ENCODE measurements at places on chromosomes 4 and X.

DNA sequence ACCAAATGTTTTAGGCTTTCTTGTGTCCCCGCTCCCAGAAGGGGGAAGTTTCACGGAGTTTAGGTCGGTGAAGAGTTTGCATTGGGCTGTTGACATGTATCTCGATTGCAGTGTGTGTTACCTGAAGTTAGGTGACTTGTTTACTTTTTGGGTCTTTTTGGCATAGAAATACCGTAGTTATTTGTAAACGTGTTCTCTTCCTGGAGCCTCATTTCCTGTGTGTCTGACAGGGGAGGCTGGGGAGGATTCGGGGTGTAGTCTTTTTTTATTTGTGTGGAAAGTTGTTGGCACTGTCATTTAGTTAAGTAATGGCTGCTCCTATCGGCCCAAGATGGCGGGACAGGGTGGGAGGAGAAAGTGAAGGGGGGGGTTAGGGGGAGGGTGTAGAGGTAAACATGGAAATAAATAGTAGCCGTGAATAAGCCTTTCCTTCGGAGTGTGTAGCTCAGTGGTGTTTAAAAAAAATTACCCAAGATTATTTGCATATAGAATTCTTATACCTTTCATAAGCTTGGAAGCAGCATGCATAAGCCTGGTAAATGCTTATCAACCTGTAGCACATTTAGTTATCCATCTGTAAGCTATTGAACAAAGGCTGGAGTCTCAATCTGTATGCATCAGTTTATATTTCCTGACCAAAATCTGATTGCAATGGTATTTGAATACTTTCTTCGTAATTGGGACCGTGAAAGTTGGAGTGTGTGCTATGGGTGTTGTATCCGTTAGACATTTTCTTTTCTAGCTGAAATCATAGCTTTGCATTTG lies 1.6 kb downstream of the KDM6A start:
- no peak for DNase-seq

DNA sequence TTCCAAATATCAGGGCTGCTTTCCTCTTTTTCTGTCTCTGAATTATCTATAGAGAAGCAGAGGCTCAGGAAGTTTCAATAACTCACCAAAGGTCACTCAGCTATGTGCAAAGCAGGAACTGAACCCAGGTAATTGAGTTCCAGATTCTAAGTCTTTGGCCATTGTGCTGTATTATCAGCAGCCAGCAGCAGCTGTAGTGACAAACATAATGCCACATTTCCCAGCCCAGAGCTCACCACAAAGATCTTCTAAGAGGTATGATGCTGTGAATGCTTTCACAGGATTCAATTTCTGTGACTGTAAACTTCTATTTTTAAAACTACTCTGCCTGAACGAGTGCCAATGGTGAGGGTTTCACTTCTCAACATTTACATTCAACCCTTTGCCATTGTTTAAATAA lies 56.4 kb downstream of the SPOCK3 start:
- no peak for DNase-seq

DNA sequence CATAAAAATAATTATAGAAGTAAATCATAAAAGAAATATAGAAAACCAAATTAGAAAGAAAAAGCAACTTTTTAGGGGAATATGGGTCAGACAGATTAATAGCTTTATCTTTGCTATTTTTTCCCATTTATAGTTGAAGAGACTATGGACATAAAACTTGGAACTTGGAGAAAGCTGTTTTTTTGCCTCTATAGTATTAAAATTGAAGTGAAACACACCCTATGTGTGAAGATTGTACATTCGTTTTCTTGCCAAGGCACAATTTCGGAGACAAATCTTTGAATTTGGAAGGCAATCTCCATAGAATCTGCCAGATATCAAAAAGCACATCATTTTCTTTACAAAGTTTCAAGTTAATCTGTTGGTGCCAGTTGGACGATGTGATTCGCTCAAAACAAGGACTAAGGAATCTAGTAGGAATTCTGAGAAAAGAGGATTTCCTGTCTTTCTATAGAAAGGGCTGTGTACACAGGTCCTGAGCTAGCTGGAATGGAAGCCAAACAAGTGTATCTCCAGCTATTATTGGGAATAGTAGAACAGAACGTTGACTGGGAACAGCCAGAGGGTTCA lies 156.3 kb downstream of the SLC7A11 start:
- no peak for DNase-seq

DNA sequence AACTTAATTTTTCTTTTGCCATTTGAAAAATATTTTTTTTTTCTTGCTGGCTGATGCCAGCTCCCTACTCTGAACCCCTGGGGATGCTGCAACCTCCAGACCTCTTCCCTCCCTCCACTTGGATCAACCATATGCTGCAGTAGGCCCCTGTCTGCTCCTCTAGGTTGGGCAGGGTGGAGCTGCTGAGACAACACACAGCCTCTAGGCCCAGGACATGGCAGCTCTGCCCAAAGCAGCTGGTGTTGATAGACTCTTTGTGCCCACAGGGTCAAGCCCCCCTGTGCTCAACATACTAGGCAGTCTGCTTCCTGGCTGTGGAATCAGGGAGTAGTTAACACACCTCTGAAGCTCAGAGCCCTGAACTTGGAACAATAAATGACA lies 19.9 kb upstream of the CLNK start:
- no peak for DNase-seq

GRCh38 chr4:112213091-112213490 lies 18.5 kb upstream of the AP1AR start:
- no peak for DNase-seq

GRCh38 chr4:22721204-22721603 lies 28.5 kb downstream of the GBA3 start:
- no peak for DNase-seq

- no peak for DNase-seq
Observed at GRCh38 chr4:59664771-59665170, 1535.4 kb upstream of the ADGRL3 start.

GRCh38 chrX:150544222-150544787 lies 24.1 kb upstream of the MTM1 start:
- DNase-seq, result peak; percentile 70

DNA sequence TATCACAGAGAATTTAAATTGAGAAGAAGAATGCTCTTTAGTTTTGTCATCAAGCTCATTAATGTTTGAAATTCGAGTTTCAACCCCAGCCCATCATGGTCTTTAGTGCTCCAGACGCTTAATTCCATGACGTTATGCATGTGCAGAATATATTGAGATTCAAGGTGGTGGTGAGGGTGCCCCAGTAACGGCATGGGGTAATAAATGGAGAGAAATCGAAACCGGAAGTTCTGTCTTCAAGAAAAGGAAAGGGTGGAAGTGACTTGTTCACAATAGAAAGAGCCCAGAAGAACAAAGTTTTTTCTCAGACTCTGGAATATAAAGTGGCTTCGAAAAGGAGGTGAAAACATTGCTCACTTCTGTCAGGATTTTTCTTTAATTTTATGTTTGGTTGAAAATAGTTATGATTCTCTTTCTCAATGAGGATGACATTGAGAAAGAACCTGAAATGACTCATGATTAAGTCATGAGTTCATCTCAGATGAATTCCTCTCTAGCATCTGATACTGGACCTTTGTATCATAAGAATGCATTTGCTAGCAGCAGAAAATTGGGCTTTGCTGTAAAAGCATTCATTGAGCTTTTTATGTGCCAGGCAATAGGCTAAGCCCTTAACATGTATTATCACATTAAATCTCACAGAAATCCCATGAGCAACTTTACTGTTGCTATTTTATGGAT lies 779 bp upstream of the DDX60L start:
- DNase-seq, result no peak

DNA sequence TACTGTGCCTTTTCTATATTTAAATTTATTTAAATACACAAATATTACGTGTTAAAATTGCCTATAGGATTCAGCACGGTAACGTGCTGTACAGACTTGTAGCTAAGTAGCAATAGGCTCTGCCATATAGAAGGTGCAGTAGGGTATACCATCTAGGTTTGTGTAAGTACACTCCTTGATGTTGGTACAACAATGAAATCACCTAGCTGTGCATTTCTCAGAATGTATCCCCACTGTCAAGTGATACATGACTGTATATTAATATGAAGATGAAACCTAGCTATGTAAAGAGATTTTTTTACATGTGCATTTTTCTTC lies 431.2 kb downstream of the KCTD8 start:
- no peak for DNase-seq

GRCh38 chrX:28472926-28473325 lies 114.3 kb upstream of the IL1RAPL1 start:
- DNase-seq, result no peak

- DNase-seq, result no peak
Observed at GRCh38 chr4:36222702-36223101, 21.6 kb downstream of the ARAP2 start.

GRCh38 chr4:174524242-174524641 lies 2.0 kb upstream of the HPGD start:
- no peak for DNase-seq

DNA sequence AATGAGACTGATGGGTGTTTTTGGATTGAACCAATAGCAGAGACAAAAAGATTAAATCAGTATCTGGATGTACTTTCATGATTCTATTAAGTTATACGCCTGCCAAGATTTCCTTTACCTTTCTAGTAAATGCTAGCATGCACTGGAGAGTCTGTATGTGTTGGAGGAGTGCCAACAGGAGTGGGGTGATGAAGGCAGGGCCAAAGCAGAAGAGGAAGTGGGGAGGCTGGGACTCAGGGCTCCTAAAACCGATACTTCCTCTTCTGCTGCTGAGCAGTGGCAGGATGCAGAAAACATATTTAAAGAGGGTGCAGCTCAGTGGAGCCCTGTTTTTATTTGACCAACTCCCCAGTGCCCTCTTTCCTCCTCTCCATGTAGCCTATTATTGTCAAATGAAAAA lies 5.6 kb downstream of the CYSLTR1 start:
- no peak for DNase-seq

GRCh38 chr4:80197601-80198440 lies 518 bp downstream of the PRDM8 start:
- DNase-seq, result peak; percentile 70

GRCh38 chr4:36303426-36304137 lies 22.2 kb downstream of the DTHD1 start:
- no peak for DNase-seq

- no peak for DNase-seq
Observed at GRCh38 chr4:183388021-183388420, 56.4 kb upstream of the CDKN2AIP start.

GRCh38 chrX:9318766-9319165 lies 146.1 kb upstream of the TBL1X start:
- no peak for DNase-seq

GRCh38 chr4:7381221-7381889 lies 53.4 kb downstream of the PSAPL1 start:
- DNase-seq, result no peak

DNA sequence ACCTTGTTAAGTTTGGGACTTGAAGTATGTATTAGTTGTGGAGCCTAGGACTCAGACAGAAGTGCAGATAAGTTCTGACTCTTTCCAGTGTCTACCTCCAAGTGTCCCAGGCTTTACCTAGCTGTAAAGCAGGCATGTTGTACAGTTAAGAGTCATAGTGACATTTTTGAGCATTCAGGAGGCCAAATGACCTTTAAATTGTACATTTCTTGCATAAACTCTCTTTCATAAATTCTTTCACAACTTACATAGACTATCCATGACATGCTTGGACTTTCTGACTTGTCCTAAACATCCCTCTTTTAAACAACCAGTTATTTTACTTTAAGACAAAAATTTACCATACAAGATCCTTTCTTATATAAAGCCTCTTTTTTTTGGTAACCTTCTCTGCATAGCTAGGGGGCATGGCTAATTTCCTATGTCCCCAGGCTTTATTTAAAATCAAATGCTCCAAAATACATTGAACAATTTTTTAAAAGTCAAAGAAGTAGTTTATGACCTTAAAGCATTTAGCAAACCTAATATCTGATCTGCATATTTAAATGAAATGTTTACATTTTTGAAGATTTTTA lies 40.1 kb upstream of the UGT8 start:
- no peak for DNase-seq

Data from H9 (cell line).